Stimulated activated CD4-positive, alpha-beta T cell treated with anti-CD3 and anti-CD28 coated beads, TNF-alpha, amount 100 ng/mL, for 1 hour (primary cell): ENCODE measurements at places on chromosomes 1 and 21.
A peak's percentile ranks its signal among the peaks of the same experiment; 100 is the strongest.

GRCh38 chr1:232145768-232146167, 484.2 kb downstream of the SIPA1L2 start:
- DNase-seq: no peak

- peak; percentile 98 for DNase-seq
Observed at GRCh38 chr1:26321315-26322041, 3.7 kb downstream of the CD52 start.

GRCh38 chr1:92832537-92833114, 786 bp downstream of the RPL5 start:
- DNase-seq: no peak

GRCh38 chr1:209590405-209590804, 6.9 kb downstream of the CAMK1G start:
- DNase-seq: no peak

DNA sequence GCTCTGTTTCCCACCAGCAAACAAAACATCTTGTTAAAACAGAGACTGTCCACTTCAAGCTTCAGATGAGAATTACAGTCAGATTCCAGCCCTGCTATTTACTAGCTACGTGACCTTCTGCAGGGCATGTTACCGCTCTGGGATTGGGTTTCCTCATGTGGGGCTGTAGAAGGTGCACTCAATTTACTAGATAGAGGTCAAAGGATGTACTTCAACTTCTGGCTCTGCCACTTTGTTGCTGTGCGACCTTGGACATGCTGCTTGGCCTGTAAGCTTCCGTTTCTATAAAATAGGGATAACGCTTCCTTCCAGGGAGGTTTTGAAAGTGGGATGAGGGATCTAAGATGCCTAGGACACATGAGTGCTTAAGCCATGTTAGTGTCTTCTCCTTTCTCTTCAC, 46.0 kb upstream of the LRIG2 start:
- no peak for DNase-seq

DNA sequence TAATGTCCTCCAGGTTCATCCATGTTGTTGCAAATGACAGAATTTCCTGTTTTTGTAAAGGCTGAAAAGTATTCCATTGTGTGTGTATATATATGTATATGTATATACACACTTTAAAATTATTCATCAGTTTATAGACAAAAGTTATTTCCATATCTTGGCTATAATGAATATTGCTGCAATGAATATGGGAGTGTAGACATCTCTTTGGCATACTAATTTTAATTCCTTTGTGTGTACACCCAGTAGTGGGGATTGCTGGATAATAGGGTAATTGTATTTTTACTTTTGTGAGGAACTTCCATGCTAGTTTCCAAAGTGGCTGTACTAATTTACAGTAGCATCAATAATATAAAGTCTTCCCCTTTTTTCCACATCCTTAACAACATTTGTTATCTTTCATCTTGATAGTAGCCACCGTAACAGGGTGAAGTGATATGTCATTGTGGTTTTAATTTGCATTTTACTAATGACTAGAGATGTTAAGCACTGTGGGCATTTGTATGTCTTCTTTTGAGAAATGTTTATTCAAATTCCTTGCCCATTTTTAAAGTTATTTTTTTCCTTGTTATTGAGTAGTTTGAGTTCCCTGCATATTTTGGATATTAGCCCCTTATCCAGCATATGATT, 243.0 kb downstream of the PDE4B start:
- no peak for DNase-seq

DNA sequence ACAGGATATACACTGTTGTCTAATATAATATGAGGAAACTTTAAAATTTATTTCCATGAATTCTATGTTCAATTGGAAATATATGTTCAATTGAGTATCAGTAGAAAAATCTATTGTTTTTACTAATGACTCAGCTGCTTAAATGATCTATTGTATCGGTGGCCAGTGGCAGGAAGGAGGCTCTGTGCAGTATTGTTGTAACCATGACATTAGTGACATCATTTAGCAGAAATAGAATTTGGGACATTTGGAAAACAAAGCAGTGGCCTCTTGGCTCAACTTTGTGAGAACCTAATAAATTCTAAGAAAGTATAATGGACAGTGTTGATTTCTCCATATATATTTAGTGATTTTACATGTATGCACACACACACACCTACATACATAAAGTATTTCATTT, 257.4 kb downstream of the PDE4B start:
- DNase-seq: no peak

DNA sequence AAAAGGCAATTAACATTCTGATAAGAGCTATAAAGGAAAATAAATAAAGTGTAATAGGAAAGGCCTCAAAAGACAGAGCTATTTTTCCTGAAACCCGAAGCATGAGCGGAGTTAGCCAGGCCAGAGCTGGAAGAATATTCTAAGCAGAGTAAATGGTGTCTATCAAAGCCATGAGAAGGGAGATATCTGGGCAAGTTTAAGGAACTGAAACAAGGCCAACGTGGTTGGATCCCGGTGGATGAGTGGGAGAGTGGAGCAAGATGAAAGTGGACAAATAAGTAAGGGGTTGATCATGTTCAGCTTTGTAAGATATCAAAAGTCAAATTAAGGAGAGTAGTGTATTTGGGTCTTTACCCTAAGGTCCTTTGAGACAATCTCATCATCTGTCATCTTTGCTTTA, 234.0 kb downstream of the TM2D1 start:
- no peak for DNase-seq

DNA sequence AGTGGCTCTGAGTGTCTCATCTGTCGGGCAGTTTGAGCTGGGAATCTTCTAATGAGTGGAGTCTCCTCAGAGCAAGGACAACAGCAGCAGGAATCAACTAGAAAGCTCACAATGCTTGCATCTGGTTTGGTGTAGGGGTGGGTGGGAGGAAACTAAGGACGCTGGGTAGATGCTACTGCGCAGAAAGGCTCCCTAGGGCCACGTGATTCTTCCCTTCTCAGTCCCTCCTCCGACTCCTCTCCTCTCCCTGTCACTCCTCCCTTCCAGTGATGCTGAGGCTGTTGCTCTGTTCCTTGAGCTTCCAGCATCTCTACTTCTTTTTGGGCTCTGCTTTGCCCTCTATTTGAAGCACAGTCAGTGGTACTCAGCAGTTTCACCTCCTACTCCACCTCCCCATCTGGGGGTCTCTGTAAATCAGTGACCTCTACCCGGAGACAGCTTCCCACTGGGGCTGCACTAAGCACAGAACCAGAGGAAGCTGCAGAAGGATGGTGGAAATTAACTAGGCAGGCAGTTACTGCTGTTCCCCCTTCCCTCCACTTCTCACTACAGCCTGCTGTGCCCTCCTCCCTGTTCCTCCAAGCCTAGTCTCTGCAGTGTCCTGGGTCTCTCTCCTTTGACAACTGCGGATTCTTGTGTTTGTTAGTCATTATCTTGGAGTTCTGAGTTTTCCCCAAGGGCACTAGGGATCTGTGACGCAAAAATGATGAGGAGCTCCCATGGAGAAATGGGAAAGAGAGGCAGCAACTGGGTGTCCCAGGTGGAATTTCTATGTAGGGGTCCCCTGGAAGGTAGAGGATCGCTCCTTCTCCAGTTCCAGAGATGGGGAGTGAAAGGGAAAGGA, 5.8 kb downstream of the LINGO4 start:
- no peak for DNase-seq

DNA sequence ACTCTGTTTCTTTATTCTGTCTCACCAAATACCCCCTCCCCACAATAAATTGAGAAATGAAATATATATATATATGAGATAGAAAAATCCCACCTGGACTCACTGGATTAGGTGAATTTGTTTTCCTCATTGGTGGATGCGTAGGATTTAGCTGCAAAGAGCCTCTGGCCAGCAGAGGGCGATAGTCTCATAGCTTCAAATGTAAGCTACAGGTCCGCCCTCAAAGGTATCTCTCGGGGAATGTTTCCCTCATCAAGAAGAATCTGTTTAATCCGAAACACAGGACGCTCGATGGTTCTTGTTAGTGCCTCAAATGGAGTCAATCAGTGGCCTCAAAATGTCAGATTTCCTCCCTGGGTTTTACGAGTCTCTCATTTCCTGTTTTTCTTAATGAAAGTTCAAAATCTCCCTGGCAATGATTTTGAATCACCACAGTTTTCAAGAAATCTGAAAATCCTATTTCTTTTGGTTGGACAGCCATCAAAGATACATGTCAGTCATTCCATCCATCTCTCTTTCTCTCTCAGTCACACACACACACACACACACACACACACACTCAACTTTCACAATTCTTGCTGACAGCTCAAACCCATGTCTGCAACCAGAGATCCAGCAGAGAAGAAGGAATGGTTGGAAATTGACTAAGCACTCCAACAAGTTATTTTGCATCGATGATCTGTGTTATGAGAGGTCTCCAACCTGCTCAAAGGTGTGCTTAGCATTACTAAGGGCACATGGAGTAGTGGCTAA, 13.9 kb upstream of the CAMK1G start:
- peak; percentile 40 for DNase-seq

GRCh38 chr1:109114342-109114674, 393 bp downstream of the ELAPOR1 start:
- no peak for DNase-seq

DNA sequence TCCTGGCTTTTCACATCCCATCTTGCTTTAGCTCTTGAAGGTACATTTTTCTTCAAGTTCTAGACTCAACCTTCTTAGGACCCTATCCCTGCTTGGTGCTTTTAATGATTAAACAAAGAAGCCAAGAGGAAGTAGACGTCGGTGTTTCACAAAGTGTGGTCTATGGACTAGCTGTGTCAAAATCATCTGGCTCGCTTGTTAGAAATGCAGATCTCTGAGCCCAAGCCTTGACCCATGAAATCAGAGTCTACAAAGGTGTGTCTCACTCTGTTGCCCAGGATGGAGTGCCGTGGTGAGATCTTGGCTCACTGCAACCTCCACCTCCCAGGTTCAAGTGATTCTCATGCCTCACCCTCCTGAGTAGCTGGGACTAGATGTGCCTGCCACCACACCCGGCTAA, 295.5 kb upstream of the KAZN start:
- DNase-seq: no peak

DNA sequence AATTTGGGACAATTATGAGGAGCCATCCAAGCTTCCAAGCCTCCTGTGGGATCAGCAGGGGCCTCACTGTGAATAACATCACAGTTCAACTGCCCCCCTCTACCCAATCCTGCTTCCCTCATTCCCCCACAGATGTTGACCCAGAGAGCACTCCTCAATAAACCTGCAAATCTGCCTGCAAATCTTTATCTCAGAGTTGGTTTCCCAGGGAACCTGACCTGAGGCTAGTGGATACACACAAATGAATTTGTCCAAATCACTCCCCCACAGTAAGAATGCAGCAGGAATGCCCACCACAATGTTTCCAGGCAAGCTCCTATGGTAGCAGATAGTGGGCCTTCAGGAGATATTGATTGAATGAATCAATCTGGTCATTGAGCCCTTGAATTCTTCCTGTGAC, 56.4 kb upstream of the HIVEP3 start:
- DNase-seq: no peak

DNA sequence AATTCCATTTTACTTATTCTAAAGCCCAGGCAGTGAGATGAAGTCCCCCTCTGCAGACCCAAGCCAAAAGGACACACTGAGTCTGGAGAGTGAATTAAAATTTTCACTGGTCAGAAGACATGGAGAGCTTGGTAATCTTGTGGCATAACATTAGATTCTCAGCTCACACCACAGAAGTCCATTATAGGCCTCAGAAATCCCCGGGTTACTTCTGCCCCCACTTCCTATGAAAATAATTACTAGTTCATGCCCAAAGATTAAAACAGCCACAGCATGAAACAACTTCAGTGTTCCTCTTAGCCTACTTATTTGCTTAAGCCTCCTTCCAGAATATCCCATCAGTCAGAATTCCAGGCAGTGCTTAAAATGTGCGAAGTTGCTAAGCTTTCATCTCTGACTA, 123.3 kb downstream of the ZC3H11B start:
- DNase-seq: no peak

GRCh38 chr1:38818175-38818976, 41.2 kb downstream of the RRAGC start:
- peak; percentile 52 for DNase-seq

- no peak for DNase-seq
Observed at GRCh38 chr1:161114556-161114955, 3.3 kb downstream of the PFDN2 start.

- DNase-seq: peak; percentile 37
Observed at GRCh38 chr1:154479764-154480421, 22.1 kb upstream of the TDRD10 start.

GRCh38 chr21:26544201-26544775, 28.8 kb downstream of the CYYR1 start:
- DNase-seq: no peak

GRCh38 chr1:45883658-45884057, 80.2 kb downstream of the MAST2 start:
- no peak for DNase-seq

DNA sequence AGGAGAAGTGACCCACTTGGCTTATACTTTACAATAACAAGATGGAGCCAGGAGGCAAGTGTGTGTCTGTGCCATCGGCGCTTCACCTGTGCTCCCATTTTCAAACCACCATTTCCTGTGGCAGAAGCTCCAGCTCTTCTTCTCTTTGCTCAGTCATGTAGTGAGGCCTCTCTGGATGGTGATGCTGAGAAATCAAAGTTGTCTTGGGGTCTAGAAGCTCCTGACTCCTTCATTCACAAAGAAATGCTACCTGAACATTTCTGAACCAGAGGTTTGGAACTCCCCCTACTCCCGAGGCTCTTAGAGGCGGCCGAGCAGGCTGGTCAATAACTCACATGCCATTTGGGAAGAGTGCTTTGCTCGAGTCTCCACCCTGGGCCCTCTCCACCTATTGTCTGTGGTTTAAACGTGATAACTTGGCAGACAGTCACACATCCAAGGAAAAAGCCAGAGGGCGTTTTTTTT, 18.0 kb downstream of the SLAMF1 start:
- no peak for DNase-seq

GRCh38 chr21:30605968-30606367, 5.1 kb downstream of the KRTAP22-1 start:
- DNase-seq: no peak

DNA sequence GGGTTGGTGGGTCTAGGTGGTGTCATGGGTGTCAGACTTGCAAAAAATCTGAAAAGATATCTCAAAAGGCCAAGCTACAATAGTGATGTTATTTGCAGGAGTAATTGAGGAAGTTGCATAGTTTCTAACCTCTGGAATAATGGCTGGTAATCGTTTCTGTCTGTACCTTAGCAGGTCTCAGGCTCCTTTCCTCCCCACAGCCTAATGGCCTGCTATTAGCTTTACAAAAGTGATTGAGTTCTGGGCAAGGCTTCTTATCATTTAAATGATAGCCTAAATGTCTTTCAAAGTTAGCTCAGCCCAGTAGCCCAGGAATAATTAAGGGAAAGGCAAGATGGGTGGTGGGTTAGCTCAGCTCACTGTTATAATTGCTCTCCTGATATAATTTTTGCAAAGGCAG, 37.7 kb upstream of the IGSF5 start:
- no peak for DNase-seq
